ENCODE measurements at places on chromosomes 5 and 9.

- DNase-seq = peak; percentile 34
These were observed 171.5 kb upstream of the GNA14 start for GRCh38 chr9:77819657-77820056.

- no peak for DNase-seq
These were observed 40.5 kb downstream of the IRX4 start for GRCh38 chr5:1842004-1842819.

- DNase-seq = no peak
These were observed 11.9 kb upstream of the ZNF366 start for GRCh38 chr5:72519111-72519510.

GRCh38 chr9:129666575-129666974 is 1.1 kb downstream of the PRRX2 start:
- no peak for DNase-seq

GRCh38 chr5:66891184-66891925 is 295.2 kb downstream of the MAST4 start:
- no peak for DNase-seq

GRCh38 chr5:129631961-129632360 is 115.9 kb upstream of the MINAR2 start:
- DNase-seq = no peak

GRCh38 chr9:127899128-127899943 is at the start of gene ST6GALNAC6:
TSS of gene ST6GALNAC6 (minus strand) at chr9:127899603. CDS start at chr9:127897981, 1,622 bp downstream.
- DNase-seq = peak; percentile 38

- no peak for DNase-seq
These were observed 49.0 kb upstream of the IRX4 start for GRCh38 chr5:1931604-1932231.

DNA sequence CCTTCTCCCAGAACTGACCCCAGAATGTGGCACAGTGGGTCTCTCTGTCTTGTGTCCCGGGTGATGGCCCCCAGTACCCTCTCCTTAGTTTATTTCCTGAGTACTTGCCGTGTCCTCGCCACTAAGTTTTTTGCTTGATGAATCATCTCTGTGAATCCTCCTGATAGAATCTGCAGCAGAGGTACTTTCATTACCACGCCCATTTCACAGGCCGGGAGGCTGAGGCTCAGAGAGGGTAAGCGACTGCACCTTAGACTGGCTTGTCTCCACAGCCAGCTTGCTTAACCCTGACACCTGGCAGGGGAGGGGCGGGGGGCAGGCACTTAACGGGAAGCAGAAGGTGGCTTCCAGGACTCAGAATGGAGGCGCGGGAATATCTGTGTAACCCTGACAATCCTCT is 7.9 kb upstream of the IER5L start:
- DNase-seq = no peak

GRCh38 chr5:139137697-139138096 is 60.5 kb downstream of the SIL1 start:
- DNase-seq = peak; percentile 5

DNA sequence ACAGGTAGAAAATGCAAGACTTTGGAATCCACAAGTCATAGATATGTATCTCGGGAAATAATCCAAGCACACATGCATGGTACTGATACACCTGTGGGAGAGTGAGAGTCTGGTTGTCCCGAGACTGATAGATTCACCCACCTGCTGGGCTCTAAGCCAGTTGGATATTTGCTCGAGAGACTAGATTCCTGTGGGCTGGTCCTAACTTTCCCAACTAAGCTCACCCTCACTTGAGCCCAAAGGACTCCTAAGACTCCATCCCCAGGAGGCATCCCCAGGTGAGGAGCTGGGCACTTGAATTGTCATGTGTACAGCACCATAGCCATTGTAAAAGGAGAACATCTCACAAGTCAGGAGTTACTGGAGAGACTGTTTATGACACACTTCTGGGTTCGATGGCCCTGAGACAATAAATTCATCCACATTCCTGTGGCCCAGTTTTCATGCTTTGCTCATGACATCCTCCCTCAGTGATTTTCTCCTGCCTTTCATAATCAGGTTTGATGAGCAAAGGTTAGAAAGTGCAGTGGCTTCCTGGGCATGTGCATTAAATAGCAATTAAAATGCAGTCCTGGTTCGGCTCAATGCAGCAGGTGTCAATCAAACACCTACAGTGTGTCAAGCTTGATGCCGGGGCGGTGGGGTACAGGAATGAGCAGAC is 18.1 kb downstream of the SLC1A1 start:
- no peak for DNase-seq

DNA sequence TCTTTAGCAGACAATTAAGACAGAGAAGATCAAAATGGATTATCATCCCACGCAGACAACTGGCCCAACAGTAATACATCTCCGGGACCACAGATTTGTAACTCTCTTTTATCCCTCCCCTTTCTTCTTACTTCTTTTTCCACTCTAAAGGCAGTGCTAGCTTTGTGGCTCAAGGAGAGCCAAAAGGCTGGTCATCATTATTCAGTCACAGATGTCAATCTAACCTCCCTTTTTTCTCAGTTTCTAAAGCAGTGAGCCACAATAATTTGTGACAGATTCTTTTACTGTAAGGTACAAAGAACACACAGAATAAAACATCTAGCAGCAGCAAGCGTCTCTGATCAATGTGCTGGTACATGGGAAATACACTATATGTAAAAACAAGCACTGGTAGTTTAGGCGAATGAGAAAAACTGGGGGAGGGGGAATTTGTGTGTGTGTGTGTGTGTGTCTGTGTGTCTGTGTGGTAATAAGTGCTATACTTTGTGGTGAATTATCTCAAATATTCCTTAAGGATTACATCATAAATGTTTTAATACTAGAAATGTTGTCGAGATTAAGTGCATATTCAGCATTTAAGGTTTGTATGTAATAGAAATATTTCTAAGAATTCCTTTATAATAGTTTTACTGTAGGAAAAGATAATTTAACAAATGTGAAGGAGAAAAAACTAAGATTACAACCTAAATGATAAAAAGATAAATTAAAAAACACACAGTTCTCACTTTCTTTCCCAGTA is 140.2 kb downstream of the DENND1A start:
- no peak for DNase-seq

DNA sequence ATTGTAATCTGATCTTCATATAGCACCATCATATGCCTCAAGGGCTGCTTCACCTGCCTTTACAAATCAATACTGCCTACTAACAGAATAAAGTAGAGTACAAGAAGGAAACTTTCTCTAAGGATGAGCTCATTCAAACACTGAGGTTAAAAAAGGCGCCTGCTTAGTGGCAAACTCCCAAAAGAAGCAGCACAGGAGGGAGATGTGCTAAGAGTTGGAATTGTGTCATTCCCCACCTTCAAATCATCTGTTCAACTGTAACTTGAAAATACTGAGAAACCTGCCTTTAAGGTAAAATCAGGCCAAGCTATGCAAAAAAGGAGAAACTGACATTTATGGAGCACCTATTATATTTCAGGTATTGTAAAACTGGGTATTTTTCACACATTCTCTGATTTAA is 560.6 kb downstream of the PTPRD start:
- DNase-seq = no peak

DNA sequence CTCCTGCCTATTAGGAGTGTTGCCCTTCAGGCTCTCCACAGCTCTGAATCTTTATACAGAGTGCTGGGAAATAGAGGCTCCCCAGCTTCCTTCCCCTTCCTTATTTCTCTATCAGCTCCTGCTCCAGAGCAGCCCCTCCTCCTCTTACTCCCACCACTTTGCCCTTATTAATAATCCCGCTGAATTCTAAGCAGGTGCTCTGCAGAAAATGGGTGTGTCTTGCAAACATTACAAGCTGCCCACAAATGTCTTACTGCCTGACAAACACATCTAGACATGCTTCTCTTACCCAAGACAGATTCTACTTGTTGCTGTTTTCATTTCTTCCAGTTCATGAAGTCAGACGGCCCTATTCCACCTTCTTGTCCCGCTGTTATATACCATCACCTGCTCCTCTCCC is 6.4 kb downstream of the PHF24 start:
- DNase-seq = no peak

- DNase-seq = no peak
These were observed 577 bp downstream of the RNF145 start for GRCh38 chr5:159208514-159209437.

GRCh38 chr5:88691945-88692868 is 190.8 kb downstream of the MEF2C start:
- DNase-seq = no peak

DNA sequence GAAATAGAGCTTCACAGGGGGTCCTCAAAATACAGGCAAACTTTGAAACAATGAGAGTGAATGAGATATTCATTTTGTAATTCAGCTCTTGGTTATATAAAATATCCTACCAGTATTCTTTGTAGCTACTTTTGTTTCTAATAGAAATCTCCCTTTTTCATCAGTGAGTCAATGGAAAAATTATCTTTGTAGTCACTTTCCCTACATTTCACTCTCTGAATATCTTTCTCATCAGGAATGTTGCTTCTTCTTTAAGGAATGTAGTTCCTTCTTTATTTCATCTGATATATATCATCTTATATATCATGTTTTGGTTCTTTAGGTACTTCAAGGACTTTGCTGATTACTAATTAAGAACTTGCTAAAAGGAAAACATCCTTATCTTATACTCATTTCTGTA is 280.3 kb upstream of the NUDT12 start:
- no peak for DNase-seq

GRCh38 chr9:128636024-128636390 is 20.6 kb downstream of the DYNC2I2 start:
- no peak for DNase-seq

- no peak for DNase-seq
These were observed 177.3 kb upstream of the VCAN start for GRCh38 chr5:83294246-83294645.

- no peak for DNase-seq
These were observed 130.2 kb downstream of the TTC39B start for GRCh38 chr9:15176836-15177235.

DNA sequence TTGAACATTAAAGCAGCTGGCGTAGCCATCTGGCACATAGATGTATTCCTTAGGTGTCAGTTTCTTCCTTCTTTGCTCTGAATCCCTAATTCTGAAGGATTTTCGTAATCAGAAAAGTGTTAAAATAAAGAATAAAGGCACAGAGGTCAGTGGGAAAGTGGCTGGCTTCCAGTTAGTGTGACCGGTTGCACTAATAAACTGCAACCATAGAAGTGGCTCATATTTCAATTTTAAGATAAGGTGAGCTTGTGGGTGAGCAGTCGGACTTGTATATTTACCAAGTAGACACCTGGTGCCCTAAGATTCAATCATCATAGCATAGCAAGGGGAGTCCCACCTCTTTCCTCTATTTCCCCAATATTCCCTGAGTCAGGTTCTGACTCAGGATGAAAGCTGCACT is 459.6 kb downstream of the ACTL7B start:
- DNase-seq = no peak

DNA sequence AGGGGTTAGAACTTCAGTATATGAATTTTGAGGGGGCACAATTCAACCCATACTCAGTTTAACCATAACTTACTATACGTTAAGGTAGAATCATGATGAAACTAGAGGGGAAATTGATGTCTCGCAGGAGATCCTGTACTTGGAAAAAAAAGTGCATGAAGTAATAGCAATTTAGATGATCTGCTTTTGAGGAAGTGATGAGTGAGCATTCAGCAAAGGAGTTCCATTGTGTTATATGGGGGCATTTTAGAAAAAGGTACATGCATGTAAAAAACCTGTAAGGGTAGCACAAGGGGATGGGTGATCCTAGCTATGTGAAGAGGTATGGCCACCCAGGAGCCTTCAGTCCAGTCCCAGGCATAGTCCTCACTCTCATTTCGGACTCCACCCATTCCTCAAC is 14.8 kb upstream of the TMC1 start:
- DNase-seq = no peak

DNA sequence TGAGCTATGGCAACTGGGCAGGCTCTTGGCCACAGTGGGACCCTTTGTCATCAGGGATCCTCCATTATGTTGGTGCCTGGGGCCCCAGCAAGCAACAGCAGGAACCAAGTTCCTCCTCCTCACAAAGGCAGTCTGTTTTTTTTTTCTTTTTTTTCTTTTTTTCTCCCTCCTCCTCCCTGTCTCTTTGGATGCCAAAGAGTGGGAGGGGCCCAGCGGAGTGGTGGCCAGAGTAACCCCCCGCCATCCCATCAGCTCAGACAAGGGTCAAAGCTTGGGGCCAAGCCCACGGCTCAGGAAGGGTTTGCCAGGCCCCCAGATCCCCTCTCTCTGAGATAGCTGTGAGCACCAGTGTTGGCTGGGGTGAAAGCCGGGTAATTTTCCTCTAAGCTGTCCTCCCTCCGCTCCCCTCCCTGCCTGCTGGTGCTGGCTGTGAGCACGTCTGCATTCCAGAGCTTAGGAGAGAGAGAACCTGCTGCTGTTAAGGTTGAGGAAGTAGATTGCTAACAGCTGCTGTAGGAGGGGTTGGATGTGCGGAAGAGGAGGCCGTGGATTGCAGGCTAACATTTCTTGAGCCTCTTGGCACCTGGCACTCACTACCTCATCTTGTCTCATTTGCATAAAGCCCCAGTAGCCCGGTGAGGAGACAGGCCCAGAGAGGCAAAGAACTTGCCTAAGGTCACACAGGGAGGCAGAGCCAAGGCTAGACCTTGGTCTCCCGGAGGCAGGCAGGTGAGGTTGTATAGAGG is 21.2 kb downstream of the GSN start:
- no peak for DNase-seq

DNA sequence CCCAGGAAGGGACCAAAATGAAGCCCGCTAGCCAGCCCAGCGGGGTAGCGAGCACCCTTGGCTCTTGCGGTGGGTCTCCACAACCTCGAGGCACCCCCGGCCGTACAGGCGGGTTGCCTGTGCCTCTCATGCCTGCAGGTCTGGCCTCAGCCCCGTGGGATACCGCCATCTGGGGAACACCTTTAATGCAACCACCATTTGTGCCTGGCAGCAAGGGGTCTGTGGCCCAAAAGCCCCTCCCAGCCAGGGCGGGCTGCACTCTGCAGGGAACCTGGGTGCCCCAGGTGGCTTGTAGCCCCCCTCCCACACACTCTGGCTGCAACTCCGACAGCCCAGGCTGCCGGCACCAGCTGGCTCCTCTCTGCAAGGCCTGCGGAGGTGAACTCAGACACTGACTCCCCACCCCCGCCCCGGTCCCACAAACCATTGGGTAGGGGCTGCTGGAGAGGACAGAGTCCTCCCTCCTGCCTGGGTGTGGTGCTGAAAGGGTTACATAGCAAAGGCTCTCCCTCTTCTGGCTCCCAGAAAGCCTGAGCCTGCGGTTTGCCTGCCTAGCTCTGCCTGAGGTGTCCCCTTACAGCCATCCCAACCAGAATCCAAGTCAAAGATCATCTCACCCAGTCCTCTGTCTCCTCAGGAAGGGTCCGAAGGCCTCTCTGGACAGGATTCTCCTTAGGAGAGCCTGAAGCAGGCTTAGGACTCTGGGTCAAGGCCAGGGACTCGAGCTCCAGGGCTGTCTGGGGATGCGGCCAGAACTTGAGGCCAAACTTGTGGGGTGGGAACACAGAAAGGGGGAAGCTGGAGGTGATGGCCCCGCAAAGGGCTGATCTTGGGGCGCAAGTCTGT is 109.4 kb downstream of the PSD2 start:
- DNase-seq = no peak
